Brain pericyte (primary cell): ENCODE measurements at places on chromosomes 7 and 10.

DNA sequence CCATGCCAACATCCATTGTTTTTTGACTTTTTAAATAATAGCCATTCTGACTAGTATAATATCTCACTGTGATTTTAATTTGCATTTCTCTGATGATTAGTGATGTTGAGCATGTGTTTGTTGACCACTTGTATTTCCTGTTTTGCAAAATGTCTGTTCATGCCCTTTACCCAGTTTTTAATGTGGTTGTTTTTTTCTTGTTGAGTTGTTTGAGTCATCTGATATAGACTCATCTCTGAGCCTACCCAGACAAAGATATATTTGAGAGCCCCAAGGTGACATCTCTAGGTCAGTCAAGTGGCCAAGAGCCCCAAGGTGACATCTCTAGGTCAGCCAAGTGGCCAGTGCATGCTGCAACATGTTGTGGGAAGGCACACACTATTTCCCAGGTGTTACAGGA lies 224.7 kb downstream of the HECW1 start:
- no peak for DNase-seq

GRCh38 chr10:80166581-80167470 lies 34.3 kb downstream of the PLAC9 start:
- no peak for DNase-seq

DNA sequence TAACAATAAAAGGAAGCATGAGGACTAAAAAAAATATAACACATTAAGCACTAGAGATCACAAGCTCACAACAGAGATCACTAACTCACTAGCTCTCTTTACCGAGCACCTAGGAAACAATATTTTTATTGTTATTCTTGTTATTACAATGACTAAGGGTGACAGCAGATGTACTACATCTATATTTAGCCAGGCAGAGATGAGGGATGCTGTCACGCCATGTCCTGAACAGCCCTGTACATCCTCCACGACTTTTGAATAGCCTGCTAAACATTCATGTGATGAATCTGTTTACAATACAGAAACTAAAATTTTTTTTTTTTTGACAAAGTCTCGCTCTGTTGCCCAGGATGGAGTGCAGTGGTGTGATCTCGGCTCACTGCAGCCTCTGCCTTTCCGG lies 22.7 kb downstream of the FAM133B start:
- DNase-seq: peak; percentile 33

GRCh38 chr7:124033095-124033806 lies 384 bp upstream of the TMEM229A start:
- DNase-seq: no peak

DNA sequence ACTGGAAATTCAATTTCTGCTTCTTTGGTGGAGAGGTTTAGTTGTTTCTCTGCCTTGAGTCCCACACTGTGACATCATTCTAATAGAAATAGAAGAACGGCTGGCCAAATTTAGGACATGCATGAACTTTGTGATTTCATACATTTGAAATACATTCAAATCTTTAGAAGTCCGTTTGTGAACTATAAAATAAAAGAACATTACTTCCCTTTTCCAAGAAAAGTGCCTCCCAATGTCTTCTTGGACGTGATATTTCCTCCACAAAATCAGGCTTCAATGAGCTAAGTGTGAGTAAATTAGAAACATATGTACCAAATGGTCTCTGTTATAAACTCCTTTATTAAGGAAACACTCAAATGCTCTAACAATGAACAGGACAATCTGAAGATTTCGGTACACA lies 314.5 kb upstream of the AKR1E2 start:
- DNase-seq: no peak

DNA sequence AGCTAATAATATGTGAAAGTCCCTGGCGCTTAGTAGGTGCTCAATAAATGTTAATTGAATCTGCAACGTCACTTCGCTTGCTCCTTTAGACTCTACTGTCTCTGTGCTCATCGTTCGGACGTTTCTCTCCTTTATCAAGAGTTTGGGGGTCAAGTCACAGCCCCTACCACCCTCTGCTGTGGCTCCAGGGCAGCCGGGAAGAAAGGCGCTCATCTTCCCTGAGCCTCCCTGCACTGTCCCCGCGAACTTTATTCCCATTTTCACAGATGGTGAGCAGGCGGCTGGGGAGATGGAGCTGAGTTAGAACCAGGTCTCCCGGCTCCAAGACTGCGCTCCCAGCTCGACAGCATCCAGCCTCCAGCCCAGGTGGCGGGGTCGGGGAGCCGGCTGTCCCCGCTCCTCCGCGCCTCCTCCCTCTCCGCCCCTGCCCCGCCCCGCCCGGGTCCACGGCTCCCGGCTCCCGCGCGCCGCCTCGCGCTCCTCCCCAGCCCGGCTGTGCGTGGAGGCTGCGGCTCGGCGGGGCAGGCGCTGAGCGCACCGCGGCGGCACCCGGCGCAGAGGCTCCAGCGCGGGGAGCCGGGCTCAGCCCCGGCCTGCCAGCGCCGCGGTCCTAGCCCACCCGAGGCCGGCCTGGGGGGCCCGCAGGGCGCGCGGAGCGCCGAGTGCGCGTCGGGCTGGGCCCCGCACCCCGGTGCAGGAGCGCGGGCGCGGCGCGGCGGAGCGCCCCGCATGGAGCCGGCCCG lies at the start of gene CLEC2L:
Gene CLEC2L (plus strand): TSS at position 487 of the 743 bp plus-strand sequence. CDS start 243 bp downstream, at position 730.
- no peak for DNase-seq

DNA sequence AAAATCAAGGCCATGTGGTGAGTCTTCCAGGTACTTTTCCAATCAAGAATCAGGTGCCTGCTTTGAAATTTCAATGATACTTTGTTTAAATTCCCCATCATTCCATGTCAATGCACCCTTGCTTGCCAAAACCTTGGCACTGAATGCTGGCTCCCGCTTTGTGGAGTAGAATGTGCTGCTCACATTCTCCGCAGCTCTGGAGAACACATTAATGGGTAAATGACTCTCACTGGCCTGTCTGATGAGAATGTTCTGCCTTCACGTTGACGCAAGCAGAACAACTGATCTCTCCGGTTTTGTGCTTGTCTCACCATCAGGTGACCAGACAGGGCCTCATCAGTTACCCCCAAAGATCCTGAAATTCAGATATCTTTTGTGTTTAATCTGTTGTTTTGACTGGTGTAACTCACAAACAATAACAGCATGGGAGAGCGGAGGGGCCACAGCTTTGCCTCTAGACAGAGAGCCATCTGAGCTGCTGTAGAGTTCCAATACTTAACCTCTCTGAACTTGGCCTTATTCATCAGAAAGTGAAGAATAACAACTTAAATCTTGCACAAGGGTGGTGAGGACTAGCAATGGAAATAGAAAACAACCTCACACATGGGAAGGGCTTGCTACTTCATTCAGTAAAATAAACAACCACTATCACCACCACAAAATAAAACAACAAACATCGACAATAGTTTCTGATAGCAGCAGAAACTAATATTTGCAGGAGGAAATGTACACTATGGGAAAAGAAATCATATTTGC lies 276.9 kb upstream of the IGFBP3 start:
- DNase-seq: no peak

GRCh38 chr7:43648473-43649406 lies 65.8 kb downstream of the STK17A start:
- DNase-seq: no peak

- DNase-seq: no peak
Measured at GRCh38 chr7:71326595-71326994, 194.7 kb downstream of the GALNT17 start.

DNA sequence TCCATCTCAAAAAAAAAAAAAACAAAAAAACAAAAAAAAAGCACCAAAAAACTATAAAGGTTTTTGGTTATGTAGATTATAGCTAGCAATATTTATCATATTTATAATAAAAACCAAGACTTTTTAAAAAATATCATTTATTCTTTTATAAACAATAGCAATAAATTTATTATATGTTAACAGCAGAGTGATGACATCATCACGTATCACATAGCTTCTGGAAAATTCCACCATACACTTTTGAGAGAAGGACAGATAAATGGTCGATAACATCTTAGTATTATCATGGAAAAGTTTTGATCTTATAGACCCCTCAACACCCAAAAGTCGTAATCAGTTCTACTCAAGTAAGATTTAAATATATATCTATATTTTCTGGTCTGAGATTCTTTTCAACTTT lies 33.2 kb upstream of the IL15RA start:
- no peak for DNase-seq

DNA sequence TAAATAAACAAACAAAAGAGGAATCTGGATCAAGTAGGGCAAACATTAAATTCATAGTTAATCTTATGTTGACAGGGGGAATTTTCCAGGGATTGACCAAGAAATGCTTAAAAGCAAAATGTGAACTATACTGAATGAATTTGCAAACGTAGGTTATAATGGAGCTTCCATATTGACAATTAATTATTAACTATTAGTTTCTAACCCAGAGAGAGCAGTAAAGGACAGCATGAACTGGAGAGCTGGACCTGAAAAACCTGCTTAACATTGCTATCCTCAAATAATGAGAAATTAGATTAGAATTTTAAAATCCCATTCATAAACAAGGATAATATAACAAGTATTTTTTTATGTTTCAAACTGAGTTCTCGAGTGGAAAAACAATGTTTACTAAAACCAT lies 1089.6 kb downstream of the DNAJB9 start:
- DNase-seq: no peak

DNA sequence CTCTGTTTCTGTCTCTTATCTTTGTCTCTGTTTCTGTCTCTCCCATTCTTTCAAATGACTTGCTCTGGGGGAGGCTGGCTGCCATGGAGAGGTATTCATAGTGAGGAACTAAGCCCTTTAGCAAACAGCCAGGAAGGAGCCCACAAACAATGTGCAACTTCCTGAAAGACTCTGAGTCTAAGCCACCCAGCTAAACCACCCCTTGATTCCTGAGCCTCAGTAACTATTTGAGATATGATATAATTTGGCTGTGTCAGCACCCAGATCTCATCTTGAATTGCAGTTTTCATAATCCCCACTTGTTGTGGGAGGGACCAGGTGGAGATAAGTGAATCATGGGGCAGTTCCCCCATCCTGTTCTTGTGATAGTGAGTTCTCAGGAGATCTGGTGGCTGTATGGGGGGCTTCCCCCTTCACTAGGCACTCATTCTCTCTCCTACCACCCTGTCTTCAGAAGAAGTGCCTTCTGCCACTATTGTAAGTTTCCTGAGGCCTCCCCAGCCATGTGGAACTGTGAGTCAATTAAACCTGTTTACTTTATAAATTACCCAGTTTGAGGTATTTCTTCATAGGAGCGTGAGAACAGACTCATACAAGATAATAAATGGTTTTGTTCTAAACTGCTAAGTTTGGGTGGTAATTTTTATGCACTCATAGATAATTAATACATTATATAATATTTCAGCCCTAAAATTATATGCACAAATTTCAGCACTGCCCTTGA lies 121.2 kb upstream of the FOXP2 start:
- DNase-seq: no peak

- no peak for DNase-seq
Measured at GRCh38 chr10:5632446-5632845, 33.9 kb downstream of the ASB13 start.

GRCh38 chr10:126049759-126050700 lies 153.7 kb downstream of the FANK1 start:
- no peak for DNase-seq

DNA sequence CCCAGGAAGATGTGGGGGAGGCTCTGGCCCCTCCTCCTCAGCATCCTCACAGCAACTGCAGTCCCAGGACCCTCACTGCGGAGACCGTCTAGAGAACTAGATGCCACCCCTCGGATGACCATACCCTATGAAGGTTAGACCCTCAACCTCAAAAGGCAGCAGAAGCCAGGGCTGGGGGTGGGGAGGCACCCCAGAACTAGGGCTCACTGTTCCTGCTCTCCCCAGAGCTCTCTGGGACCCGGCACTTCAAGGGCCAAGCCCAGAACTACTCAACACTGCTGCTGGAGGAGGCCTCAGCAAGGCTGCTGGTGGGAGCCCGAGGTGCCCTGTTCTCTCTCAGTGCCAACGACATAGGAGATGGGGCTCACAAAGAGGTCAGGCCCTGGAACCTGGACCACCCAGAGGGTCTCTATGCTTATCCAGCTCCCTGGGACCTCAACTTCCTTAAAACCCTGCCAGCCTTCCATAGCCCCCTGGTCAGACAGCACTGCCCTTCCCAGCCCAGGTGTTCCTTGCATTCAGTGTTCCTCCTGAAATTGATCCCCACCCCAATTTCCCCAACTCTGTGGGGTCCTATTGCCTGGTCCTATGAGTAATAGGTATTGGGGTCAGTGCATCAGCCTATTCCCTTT lies 3.7 kb downstream of the SEMA4G start:
- DNase-seq: no peak

- no peak for DNase-seq
Measured at GRCh38 chr7:152751449-152752141, 8.0 kb upstream of the ACTR3B start.

- DNase-seq: no peak
Measured at GRCh38 chr10:11603741-11604140, 7.7 kb downstream of the USP6NL start.

GRCh38 chr10:132117636-132118190 lies 52.0 kb downstream of the JAKMIP3 start:
- DNase-seq: no peak

DNA sequence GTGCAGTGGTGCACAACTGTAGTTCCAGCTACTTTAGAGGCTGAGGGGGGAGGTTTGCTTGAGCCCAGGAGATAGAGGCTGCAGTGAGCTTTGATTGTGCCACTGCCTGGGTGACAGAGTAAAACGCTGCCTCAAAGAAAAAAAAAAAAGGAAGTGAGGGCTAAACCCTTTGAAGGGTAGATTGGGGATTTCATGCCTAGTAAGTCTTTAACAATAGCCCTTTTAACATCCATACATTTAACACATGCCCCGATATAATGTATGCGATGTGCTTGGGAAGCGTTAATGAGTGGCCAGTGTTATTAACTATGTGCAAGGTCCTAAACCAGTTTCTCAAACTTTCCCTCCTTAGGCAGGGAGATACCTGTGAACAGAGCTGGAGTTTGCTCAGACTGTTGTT lies 229.2 kb upstream of the HPS1 start:
- DNase-seq: no peak

- no peak for DNase-seq
Measured at GRCh38 chr10:35895331-35895730, 253.2 kb upstream of the FZD8 start.

DNA sequence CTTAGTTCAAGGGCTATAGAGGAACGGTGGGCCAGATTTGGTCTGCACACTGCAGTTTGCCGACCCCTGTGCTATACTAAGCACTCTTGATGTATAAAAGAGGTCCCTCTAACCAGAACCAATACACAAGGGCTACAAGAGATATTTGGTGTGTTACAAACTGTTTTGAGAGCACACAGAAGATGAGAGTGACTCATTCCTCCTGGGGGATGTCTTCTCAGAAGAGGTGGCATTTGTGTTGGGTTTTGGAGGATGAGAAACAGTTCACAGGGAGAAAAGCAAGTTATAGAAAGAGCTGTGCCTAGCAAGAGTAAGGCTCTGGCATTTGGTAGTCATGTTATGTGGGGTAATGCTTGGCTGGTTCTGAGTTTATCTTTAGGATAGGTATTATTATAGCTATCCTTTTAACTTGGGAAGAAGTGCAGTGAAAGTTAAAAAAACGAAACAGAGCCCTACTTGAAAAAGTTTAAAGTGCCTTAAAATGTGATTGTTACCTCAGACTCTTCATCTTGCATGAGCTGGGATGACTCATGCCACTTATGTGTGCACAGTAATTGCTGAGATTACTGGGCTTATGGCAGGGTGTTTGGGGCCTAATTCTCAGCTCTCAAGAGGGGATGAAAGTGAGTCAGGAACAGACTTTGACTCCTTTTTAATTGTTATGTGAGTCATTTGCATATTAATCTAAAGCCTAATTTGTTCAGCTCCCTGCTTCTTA lies 160.4 kb downstream of the KIF20B start:
- DNase-seq: no peak
